Lung (tissue), 17 donors: ENCODE measurements at places on chromosomes 1 and 21. TPM values are rescaled to one million over a fixed set of nuclear protein-coding genes. Genes with fewer than 3 reads are reported as not detected.

The SLC16A4 gene
- 12.0 TPM for total RNA-seq

The FCAMR gene
- total RNA-seq, result not detected

The HSD3B2 gene
- total RNA-seq, result not detected

The LCE1A gene
- total RNA-seq, result not detected

The B3GALT5 gene
- 1.1 TPM for total RNA-seq

The C1QA gene
- total RNA-seq, result 27.4 TPM

The SOX13 gene
- total RNA-seq, result 42.0 TPM

The PINK1 gene
- total RNA-seq, result 45.4 TPM
